ENCODE measurements at places on chromosomes 13 and 19.
A peak's percentile ranks its signal among the peaks of the same experiment; 100 is the strongest.

- DNase-seq: peak; percentile 3
Measured at GRCh38 chr13:108352599-108352998, 83.1 kb downstream of the TNFSF13B start.

DNA sequence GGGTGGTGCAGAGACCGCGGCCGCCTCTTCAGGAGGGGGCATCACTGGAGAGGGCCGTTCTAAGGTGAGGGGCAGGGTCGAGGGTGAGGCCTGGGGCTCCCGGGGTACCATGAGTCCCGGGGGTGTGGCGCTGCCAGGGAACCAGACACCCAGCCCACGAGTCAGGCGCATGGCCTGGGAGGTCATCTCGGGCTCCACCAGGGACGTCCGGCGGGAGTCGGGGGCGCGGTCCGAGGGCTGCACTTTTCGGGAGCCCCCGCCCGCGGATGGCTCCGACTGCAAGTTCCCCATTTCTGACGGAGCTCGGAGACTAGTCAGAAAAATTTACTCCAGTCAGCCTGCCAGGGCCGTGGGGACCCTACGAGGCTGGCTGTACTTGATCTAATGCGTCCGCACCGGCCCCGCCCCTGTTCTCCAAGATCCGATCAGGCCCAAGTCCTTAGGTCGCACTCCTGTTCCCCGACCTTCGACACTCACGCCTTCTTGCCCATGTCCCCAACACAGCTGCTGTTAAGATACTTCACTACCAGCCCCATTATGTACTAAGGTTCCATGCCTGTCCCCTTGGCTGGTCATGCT, 774 bp downstream of the GGN start:
- DNase-seq: no peak

GRCh38 chr19:39705578-39706188, 1.4 kb downstream of the LGALS14 start:
- DNase-seq: no peak

DNA sequence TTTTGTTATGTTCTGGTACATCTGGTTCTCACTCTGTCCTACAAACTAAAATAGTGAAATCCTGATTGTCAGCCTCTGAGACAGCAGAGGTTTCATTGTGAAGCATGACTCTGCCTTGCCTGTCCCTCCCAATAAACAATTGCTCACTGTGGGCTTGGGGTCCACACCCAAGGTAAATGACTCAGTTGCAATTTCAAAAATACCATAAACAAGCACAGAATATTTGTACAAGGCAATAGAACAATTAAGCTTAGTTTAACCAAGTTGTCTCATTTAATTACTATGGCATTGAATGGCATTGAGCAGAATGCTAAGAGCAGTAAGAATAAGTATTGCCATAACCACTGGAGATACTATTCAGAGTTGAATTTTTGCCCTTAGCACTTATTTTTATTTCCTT, 353.6 kb downstream of the SPRY2 start:
- DNase-seq: no peak

DNA sequence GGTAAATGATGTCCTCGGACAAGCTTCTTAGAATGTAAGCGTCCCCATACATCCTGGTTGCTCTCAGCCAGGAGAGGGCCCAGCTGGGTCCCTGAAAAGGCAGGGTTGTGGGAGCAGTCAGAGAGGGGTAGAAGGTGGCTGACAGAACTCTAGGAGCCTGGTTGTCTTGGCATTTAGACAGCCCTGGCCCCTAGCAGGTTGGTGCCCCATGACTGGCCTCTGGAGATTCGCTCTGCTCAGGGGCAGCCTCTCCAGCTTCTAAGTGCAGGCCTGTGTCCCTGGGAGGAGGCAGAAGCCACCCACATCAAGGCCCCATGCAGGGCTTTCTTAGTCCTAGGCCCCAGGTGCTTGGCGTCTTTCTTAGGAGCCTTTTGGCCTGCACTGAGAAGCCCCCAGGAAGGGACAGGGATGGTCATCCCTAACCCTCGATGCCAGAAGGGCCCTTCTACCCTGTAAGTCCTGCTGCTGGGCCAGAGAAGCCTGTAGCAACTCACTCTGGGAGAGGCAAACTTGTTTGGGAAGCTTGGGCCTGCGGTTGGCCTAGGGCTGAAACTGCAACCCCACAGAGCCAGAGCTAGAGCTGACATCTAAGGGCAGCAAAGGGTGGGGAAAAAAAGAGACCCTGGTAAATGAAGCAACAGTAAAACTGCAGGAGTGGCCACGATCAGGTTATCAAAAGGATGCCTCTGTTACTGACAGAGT, 2.8 kb upstream of the CDX2 start:
- DNase-seq: no peak

GRCh38 chr19:7911508-7912143, 3.0 kb upstream of the TGFBR3L start:
- DNase-seq: no peak

DNA sequence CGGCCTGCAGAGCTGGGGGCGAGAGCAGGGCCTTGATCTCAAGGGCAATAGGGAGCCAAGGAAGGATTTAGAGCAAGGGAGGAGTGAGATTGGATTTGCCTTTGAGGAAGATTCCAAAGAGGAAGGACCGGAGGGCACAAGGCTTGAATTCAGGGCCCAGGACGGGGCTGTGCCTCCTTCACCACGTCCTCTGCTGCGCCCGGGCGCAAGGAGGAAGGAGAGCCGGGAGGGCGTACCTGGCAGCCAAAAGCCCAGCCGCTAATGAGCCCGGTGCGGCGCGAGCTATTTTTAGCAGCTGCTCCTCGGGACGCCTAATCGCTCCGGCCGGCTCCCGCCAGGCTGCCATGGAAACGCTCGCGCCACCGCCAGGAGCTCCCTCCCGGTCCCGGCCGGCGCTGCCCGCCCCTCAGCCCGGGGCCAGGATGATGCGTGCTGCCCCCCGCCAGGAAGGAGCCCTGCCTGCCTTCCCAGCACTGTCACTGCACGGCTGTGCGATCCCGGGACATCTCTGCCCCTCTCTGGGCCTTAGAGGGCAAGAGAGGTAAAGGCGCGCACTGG, 31.3 kb downstream of the TINCR start:
- peak; percentile 60 for DNase-seq

- DNase-seq: peak; percentile 92
Measured at GRCh38 chr19:43438291-43439031, 23.8 kb downstream of the TEX101 start.

GRCh38 chr13:100546713-100547405, 41.7 kb downstream of the GGACT start:
- DNase-seq: no peak
